ENCODE measurements at places on chromosomes 16 and 17.

DNA sequence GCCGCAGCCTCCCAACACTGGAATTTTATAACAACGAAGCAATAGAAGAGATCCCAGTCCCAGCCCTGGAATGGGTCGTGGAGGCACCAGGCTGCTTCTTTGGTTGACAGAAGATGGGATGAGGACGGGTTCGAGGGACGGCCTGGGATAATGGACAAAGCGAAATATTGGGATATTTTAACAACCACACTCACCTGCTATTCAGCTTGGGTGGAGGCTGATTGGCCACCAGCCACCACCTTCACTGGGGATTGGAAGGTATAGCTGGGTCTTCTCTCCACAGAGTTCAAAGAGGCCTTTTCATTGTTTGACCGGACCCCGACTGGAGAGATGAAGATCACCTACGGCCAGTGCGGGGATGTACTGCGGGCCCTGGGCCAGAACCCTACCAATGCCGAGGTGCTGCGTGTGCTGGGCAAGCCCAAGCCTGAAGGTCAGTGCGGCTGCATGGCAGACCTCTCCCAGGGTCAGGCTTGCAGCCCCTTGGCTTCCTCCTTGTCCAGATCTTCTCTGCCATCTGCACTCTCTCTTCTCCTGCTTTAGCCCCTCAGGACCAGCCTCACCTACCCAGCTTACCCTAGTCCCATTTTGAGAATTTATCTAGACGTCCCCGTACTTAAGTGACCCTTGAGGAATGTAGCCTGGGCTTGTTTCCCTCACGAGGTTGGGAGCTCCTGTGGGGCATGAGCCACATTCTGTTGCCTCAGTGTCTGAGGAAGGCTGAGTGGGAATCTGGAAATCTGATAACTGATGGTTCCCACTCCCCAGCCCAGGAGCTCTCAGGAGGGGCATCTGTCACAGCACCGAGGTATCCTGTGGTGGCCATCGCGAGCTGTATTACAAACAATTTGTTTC lies 10.7 kb downstream of the MYL4 start:
- no peak for DNase-seq

GRCh38 chr17:32136856-32137255 lies 5.4 kb upstream of the RHOT1 start:
- no peak for DNase-seq

DNA sequence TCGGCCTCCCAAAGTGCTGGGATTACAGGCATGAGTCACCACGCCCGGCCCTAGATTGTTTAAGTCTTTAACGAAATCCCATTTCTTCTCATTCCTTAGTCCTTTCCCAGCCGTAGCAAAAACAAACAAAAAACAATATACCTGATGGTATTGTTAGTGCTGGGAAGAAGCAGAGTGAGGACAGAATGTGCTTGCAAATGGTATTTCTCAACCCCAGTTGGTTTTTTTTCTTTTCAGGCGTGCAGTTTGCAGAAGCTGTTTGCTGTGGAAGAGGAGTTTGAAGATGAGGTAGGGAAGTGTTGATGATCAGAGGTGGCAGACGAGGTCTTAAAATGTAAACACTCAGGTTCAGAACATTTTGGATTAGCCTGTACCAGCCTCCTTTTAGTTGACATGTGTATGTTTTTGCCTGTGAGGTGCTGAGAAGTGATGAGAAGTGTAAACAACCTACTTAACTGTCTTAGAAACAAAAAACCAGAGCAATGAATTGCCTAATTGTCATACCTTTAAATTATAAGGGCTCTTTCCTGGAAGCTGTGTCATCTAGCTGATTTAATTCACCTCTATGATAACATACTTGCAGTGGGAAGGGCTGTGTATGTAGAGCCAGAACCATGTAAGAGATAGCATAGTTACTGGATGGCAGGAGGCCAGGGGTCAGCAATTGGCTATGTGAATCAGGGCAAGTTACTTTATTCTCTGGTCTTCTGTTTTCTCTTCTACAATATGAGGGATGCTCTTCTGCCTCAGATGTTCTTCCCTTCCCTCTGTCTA lies 3.4 kb downstream of the HROB start:
- DNase-seq = no peak

GRCh38 chr16:48366165-48367093 lies 18.8 kb downstream of the SIAH1 start:
- DNase-seq = no peak

- no peak for DNase-seq
Measured at GRCh38 chr17:47843391-47843730, 2.3 kb upstream of the SCRN2 start.

- DNase-seq = no peak
Measured at GRCh38 chr16:71626018-71626857, at the start of gene MARVELD3. Gene MARVELD3 (plus strand): TSS chr16:71626184. CDS start chr16:71626230, 46 bp downstream.

DNA sequence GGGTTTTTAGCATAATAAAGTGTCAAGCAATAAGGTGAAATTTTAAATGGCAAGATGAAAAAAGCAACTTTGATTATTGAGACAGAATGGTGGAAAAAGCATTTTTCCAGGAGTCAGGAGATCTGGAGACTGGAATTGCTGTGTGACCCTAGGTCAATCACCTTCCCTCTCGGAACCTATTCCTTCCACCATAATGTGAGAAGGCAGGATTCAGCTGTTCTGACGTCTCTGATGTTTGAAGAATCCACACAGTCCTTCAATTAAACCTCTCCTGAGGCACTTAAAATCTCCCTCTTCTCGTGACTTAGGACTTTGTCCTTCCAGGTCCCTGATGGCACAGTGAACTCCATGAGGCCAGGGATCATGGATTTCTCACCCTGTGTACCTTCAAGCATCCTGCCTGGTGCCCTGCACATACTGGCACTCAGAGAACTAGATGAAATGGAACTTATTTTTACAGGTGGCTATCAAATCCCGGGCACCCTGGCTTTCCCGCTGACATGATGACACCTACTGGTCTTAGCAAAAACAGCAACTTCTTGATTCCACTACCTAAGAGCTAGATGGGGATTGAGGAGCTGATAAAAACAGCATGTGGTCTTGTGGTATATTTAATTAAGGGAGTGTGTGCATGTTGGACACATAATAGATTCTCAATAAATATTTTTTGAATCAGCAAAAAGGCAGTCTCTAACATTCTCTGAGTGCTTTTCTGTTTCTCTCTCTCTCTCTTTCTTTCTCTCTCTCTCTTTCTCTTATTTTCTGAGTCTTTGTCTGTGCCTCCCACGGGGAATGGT lies 2.3 kb upstream of the CCDC182 start:
- no peak for DNase-seq
